ENCODE measurements at places on chromosomes 2 and 18.

DNA sequence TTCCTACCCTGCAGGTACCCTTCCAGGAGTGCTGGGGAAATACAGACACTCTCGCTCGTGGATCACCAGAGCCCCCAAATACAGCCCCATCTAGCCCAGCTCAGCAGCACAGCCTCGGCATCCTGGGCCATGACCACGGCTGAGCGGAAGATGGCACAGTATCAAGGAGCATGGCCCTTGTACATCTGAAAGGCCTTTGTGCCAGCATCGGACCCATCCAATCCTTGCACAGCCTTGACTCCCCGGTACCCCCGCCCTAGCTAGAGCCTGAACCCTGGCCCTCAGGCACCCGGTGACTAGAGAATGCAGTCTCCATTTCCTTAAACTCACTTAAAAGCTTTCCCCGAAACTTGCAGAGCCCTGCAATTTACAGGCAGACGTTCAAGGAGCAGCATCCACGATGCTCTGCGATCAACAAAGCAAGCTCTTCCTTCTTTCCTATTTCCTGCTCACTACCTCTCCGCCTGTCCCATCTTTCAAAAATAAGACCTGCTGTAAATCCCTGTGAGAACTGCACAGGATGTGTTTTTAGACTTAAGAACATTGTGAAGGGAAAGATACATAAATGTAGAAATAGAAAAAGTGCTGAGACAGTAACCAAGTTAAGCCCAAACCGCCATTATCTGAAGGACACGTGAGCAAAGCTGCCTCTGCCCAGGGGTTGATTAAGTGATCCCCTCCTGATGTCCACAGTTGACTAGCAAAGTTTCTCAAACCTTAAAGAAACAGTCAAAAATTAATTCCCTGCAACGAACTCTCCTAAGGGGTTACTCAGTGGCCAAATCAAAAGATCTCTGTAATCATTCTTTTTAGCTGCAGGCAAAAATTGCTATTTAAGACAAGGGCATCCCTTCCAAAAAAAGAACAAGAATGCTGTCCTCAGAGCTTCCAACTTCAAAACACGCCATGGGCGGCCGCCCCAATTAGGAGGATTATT, 48.5 kb downstream of the ZNF516 start:
- DNase-seq, result no peak

DNA sequence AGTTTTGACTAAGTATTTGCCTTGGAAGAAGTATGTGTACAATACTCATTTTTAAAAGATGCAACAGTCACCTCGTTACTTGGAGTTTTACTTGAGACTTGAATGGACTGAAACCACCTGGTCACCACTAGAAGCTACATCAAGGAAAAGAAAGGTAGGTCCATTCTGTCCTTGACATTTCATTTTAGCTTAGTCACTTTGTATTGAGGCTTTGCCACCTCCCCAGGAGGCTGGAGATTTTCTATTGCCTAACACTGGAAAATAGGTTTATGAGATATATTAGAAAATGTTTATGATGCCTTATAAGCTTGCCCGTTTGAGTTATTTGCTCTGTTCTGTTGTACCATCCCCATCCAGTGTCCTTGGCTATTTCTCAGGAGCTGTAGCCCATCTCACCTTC, 107.9 kb upstream of the ETAA1 start:
- no peak for DNase-seq

- DNase-seq, result no peak
Observed at GRCh38 chr18:79490626-79491041, 94.9 kb downstream of the NFATC1 start.

DNA sequence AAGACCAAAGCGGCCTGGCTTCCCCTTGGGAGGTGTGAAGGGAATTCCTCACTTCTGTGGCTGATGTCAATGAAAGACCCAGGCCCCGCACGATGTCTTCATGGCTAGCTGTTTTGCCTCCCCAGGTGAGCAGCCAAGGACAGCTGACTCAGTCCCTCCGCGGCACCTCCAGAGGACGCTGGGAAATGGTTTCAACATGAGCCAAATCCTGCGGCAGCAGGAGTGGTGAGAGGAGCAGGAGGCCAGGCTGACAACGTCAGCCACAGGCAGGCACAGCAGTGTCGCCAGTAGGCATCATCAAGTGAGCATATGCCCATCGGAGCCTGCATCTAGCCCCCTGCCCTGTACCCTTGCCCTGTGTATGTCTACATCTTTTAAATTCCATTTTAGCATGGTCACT, 156.4 kb upstream of the RAB6C start:
- DNase-seq, result no peak

DNA sequence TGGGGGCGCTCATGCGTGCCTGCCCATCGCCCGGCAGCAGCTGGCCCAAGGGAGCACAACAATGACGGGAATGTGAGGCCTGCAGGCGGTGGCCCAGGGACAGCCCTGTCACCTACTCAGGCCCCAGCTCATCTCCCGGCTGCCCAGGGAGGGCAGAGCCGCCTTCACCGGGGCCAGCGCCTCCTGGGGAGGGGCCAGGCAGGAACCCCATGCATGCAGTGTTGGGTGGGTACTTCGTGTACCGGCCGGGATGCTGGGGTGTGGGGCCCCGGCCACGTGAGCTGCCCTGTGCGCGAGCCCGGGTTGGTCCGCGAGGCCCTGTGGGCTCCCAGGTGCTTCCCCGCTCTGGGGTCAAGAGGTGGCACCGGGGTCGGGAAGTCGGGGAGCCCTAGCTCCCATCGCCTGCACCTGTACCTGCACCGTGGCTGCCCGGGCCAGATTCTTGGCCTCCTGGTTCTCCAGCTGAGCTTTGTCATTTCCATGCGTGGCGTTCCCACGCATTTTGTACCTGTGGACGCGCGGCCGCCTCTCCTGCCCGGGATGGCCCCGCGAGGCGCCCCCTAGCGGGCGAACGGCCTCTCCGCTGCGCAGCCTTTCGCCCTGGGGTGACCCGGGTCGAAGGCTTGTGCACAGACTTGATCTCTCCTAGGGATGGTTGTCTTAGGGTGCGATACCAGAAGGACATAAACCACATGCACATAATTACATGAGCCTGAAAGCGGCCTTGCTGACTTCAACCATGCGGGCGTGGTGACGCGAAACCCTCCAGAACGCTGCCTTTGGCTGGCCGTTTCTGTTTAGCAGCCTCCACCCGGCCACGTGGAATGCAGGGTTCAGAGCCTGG, 950 bp downstream of the KLHL30 start:
- DNase-seq, result no peak

DNA sequence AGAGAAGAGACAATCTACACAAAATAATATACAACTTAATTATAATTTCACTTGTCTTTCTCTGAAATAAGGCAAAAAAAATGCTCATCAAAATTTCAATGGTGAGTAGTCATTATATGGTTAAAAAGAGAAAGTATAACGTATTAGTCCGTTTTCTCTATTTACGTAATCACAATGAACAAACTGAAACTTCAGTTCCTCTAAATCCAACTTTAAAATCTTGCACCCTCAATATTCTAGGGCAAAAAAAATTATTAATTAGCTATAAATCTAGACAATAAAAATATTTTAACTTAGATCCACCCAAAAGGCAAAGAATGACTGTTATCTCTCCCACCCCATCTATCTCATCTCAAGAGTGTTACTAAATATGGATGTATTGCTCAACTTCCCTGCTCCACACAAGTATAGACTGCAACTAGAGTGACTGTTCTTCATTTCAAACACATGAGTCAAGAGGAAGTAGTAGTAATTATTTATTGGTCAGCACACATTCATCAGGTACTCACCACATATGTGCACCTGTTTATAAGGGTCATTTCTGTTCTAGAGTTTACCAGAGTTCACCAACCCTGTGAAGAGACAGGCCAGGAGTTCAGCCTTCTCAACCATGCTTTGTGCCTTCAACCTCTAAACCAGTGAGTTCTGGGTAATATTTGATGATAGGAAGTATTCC, 36.4 kb downstream of the STK39 start:
- no peak for DNase-seq

GRCh38 chr2:209938906-209939305, 63.5 kb upstream of the RPE start:
- DNase-seq, result no peak

DNA sequence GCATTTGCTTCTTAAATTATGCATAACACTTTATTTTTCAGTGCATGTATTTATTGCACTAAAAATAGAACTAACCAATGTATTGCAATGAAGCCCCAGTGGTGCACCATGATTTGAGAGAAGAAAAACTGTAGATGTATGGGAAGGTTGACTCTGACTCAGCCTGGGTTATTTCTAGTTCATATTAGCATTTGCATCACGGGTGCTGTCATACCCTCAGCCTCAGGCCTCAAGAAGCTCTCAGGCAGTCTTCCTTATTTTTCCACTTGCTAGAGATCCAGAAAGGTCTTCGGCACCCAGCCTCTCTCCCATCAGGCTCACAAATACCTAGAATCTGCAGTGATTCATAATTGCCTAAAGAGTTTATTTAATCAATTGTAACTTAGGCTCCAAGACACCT, 148.0 kb downstream of the DNER start:
- no peak for DNase-seq

DNA sequence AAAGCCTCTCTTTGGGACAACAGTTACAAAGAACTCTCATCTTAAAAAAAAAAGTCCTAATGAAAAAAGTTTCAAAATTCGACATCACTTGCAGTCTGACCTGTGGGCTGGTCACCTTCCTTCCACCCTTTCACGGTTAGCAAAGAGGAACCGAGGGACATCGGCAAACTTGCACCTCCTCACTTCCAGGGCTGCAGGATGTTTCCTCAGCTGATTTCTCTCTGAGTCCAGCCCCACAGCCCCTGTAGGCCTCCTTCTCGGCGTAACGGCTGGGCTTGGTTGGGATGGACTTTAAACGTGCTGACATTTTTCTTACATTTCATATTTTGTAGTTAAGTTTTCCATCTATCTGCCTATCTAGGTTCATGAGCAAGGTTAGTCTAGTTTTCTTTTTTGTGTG, 5.7 kb upstream of the CAB39 start:
- DNase-seq, result no peak

GRCh38 chr2:195408196-195408595, 248.8 kb upstream of the SLC39A10 start:
- DNase-seq, result no peak

DNA sequence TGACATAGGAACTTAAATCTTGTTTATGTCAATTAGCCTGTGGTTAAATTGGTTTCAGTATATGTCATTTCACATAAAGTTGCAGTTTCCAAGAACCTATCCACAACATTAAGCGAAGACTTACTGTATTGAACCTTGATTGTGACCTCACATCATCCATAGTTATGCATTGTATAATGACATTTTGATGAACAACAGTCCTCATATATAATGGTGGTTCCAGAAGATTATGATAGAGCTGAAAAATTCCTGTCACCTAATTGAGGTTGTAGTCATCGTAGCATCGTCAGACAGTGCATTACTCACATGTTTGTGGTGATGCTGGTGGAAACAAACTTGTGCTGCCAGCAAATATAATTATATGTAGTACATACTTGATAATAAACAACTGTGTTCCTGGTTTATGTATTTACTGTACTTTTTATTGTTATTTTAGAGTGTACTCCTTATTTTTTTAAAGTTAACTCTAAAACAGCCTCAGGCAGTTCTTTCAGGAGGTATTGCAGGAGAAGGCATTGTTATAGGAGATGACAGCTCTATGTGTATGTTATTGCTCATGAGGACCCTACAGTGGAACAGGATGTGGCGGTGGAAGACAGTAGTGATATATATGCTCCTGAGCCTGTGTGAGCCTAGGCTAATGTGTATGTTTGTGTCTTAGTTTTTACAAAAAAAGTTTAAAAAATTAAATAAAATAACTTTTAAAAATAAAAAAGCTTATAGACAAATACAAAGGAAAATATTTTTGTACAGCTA, 56.6 kb downstream of the UBE2E3 start:
- no peak for DNase-seq

DNA sequence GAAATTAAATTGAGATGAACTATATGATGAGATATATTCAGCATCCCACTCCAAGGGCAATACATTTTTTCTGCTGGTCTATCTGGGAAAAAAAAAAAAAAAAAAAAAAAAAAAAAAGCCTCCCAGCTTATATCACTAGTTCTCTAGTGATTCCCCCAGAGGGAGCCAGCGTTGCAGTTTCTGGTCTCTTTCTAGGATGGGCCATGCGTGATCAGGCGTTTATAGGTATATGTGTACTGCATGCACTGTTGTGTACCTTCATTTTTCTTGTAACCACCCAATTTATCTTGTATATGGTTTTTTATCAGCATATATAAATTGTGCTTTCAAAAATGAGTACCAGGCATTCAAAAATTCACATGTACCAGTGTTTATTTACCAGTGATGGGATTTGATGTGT, 35.1 kb downstream of the DCDC2C start:
- no peak for DNase-seq

Data from CD4-positive, alpha-beta T cell treated with Interleukin-15 for 1 hour (primary cell).